DMS79 treated with DMSO at 0.1 percent for 48 hours (cell line): ENCODE measurements at places on chromosomes 7 and 10.

- DNase-seq, result peak; percentile 20
Observed at GRCh38 chr10:63515002-63515763, 6.0 kb upstream of the REEP3 start.

- no peak for DNase-seq
Observed at GRCh38 chr7:80967071-80967916, 48.4 kb upstream of the SEMA3C start.

DNA sequence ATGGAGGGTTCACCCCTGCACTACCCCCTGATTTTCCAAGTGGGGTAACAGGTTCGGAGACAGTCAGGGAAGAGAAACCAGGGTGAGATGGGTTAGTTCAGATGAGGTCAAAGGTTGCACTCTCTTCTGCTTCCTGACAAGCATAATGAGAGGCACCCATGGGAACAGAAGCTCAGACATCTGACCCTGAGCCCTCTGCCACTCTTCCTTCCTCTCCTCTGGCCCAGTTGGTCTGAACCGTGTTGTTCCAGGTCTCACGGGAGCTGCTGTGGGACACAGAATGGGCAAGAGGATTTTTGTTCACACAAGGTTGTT is 38.4 kb downstream of the DNAJB12 start:
- DNase-seq, result no peak

- DNase-seq, result peak; percentile 60
Observed at GRCh38 chr7:23472046-23472445, 1.8 kb upstream of the IGF2BP3 start.

DNA sequence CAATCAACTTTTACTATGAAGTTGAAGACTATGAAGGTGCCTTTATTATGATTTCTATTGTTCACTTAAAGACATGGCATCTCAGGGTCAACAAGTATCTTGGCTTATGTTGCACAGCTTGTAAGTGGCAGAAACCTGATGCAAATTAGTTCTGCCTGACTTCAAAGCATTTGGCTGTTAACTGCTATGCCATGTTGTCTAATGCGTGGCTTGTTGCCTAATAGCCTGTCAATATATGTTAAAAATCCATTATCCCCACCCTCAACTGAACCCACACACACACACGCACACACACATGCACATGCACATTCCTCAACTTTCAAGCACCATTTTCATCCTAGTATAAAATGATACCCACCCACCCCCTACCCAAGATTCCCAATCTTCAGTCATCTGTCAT is 217.1 kb downstream of the NRG3 start:
- no peak for DNase-seq

- DNase-seq, result no peak
Observed at GRCh38 chr10:71124921-71125748, 87.2 kb upstream of the UNC5B start.

DNA sequence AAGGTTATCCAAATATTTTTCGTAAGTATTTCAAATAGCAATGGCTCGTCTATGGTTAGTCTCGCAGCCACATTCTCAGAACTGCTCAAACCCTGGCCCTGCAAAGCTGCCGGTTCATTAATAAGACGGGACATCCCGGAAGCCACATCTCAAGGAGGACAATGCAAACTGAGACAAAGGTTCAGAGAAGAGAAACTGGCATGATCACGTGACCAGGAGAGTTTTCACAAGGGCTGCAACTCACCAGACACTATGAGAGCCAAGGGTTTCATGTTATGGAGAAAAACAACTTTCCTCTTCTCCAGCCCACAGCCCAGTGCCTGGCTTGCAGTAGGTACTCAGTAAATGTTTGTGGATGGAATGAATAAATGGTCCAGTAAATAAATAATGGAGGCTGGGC is 5.0 kb upstream of the HSPA12A start:
- no peak for DNase-seq
